ENCODE measurements at places on chromosomes 16 and 17. TPM values are rescaled to one million over a fixed set of nuclear protein-coding genes. Genes with fewer than 3 reads are reported as not detected.

DNA sequence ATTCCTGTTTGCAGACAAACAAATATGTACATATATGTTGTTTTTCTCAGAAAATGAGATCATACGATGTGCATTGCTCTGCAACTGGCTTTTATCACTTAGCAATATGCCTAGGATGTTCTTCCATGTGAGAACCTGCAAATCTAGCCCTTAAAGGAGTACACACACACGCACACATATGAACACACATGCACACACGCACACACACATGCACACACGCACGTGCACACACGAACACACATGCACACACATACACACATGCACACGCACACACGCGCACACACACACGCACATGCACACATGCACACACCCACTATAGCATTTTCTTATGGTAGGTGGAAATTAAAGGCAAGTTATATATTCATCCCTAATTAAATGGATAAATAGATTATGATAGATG lies 8.1 kb upstream of the OR2C1 start:
- no peaks in the 10 kb centered on the region for H3K36me3 ChIP-seq
- no peak for ATAC-seq
- H3K4me1 ChIP-seq, result no peaks in the 10 kb centered on the region
- H3K4me3 ChIP-seq, result no peak overlapping the region
- no peaks in the 10 kb centered on the region for H3K27me3 ChIP-seq
- no peak overlapping the region for H3K27ac ChIP-seq

- no peaks in the 10 kb centered on the region for H3K36me3 ChIP-seq
- no peak overlapping the region for H3K27ac ChIP-seq
- no peak for ATAC-seq
- no peak overlapping the region for H3K4me3 ChIP-seq
- no peaks in the 10 kb centered on the region for H3K27me3 ChIP-seq
These were observed 2270.8 kb downstream of the TP53TG3F start for GRCh38 chr16:35730251-35730650.

DNA sequence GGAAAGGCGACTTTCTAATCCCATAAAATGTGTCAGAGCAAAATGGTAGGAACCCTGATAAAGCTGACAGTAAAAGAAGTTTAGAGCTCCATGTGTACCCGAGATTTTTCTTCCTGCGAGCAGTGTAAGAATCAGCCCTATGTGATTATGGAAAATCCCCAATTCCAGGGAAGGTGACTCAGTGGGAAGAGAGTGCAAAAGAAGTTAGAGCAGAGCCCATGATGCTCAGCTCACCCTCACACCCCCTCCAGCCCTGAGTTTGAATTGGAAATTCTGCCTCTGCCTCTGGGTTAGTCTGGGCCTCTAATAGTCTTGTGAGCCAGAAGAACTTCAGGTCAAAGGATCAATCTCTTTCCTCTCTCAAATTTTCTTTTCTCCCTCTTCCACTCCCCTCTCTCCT lies 12.5 kb downstream of the C17orf78 start:
- no peaks in the 10 kb centered on the region for H3K27me3 ChIP-seq
- no peak overlapping the region for H3K27ac ChIP-seq
- peaks cover 13% of the 10 kb centered on the region for H3K4me1 ChIP-seq
- H3K4me3 ChIP-seq, result no peak overlapping the region
- no peaks in the 10 kb centered on the region for H3K36me3 ChIP-seq

GRCh38 chr17:2063261-2064146 lies 8.6 kb downstream of the HIC1 start:
- no peak overlapping the region for H3K4me3 ChIP-seq
- H3K27me3 ChIP-seq, result peaks cover 4% of the 10 kb centered on the region
- no peak for ATAC-seq
- H3K36me3 ChIP-seq, result peaks cover 95% of the 10 kb centered on the region
- H3K4me1 ChIP-seq, result peaks cover 15% of the 10 kb centered on the region

- H3K4me1 ChIP-seq, result no peaks in the 10 kb centered on the region
- H3K4me3 ChIP-seq, result no peak overlapping the region
- ATAC-seq, result no peak
- no peaks in the 10 kb centered on the region for H3K36me3 ChIP-seq
- H3K27ac ChIP-seq, result no peak overlapping the region
These were observed 87.6 kb downstream of the USP31 start for GRCh38 chr16:23061669-23062068.

DNA sequence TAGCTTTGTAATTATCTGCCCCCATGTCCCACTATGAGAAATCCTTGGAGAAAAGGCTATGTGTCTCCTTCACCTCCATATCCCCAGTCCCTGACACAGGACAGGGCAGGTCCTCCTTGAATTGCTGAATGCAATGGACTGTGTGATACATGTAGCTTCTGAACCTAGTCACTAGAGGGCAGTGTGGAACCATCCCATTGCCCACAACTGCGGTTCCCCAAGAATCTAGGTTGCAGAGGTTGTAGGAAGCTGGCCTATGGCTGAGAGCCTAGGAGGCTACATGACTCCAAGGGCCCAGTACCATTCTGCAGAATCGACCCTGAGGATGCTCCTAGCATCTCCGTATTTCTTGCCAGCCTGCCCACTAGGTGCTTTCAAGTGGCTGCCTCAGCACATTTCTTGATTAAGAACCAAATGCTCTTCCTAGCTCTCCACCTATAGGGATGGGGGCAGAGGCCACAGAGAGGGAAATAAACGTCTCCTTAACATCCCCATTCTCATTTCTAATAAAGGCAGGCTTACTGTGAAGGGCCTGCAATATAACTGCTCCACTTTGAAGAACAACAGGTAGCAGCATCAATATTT lies 394.0 kb downstream of the CA10 start:
- H3K36me3 ChIP-seq, result no peaks in the 10 kb centered on the region
- H3K27me3 ChIP-seq, result peaks cover 22% of the 10 kb centered on the region
- ATAC-seq, result peak; percentile 83
- H3K4me1 ChIP-seq, result no peaks in the 10 kb centered on the region
- no peak overlapping the region for H3K4me3 ChIP-seq
- no peak overlapping the region for H3K27ac ChIP-seq

DNA sequence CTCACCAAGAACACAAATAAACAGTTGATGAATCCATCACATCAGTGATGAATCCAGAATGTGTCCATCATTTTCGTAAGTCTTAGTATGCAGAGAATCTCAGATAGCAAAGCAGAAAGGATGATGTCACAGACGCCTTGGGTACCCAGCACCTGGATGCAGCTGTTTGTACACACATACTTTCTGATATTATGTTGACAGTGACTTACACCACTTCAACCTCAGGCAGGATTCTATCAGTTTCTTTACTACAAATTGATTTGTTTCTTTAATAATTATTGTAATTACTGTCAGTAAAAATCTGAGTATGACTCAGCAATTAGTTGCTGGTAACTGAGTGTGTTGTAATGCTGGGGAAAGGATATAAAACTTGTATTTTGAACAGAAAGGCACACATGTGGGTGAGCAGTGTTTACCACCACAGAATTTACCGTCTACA lies 159.8 kb downstream of the RPTOR start:
- H3K36me3 ChIP-seq, result peaks cover 11% of the 10 kb centered on the region
- no peaks in the 10 kb centered on the region for H3K27me3 ChIP-seq
- H3K4me3 ChIP-seq, result peak overlapping the region; percentile 58
- peaks cover 36% of the 10 kb centered on the region for H3K4me1 ChIP-seq

SPATA2L gene
- 5.0 TPM for total RNA-seq

Measured in activated T-helper 17 cell treated with anti-CD3 and anti-CD28 coated beads, Interleukin-2, amount 50 U/mL, for 72 hours (primary cell).